Caco-2 (cell line): ENCODE measurements at places on chromosomes 4 and X.

GRCh38 chr4:10007793-10008608 lies 13.3 kb downstream of the SLC2A9 start:
- no peak for DNase-seq

DNA sequence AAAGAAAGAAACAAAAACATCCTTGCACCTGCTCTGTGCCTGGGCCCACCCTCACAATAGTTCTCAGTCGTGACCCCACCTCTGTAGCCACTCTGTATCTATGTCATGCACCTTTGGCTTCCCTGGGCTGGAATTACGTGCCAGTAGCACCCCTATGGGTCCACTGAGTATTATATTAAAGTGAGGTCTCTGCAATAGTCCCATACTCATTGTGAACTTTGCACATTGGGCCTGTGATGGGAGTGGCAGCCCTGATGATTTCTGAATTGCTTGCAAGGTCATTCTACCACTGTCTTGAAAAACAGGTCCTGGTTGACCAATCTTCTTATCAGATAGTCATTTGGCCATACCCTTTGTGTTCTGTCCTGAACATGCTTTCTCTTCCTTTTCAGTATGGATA lies 1012.1 kb downstream of the RAB28 start:
- no peak for DNase-seq

DNA sequence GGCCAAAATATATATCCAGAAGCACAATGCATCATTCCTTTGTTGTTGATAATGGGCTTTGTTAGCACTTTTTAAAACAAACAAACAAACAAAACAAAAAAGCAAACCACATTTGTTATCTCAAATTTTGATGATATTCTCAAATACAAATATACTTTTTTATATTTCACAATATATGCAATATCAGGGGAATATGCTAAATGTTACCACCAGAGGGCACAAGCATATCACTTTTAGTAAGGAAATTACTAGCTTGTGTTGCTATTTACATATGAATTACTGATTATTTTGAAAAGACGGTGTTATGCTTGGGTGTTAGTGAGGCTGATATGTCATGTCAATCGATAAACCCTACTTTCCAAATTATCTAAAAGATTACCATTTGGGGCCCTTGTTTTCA lies 29.1 kb downstream of the RIPPLY1 start:
- DNase-seq: no peak

DNA sequence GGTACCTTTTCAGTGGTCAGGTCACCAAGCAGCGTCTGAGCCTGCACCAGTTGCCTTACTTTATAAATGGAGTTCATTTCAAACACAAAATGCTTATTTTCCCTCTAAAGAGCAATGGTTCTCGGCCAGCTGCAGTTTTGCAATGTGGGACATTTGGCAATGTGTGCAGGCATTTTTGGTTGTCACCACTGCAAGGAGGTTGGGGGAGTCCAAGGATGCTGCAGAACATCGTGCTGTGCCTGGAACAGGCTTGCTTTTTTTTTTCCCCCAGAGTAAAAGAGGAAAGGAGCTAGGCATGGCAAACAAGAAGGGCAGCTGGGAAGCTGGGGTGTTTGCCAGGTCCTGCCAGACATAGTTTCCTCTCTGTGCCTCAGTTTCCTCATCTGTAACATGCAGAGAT lies 115.6 kb downstream of the GPR143 start:
- DNase-seq: no peak

DNA sequence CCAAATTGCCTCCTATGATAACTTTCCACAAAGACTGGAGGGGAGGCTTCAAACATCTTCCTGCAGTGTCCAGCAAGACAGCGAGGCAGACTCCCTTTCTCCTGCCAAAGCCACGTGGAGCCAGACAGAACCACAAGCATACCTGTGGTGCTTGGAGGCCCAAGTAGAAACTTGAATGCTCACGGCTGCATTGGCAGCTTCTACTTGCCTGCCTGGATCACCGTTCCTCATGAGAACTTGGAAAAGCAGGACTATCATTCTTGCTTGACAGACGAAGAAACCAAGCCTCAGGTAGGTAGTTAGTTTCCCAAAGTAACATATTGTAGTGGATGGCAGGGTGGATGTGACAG lies 216.3 kb upstream of the SFRP2 start:
- no peak for DNase-seq
